ENCODE measurements at places on chromosomes 3 and 15. TPM values are rescaled to one million over a fixed set of nuclear protein-coding genes. Genes with fewer than 3 reads are reported as not detected.

DNA sequence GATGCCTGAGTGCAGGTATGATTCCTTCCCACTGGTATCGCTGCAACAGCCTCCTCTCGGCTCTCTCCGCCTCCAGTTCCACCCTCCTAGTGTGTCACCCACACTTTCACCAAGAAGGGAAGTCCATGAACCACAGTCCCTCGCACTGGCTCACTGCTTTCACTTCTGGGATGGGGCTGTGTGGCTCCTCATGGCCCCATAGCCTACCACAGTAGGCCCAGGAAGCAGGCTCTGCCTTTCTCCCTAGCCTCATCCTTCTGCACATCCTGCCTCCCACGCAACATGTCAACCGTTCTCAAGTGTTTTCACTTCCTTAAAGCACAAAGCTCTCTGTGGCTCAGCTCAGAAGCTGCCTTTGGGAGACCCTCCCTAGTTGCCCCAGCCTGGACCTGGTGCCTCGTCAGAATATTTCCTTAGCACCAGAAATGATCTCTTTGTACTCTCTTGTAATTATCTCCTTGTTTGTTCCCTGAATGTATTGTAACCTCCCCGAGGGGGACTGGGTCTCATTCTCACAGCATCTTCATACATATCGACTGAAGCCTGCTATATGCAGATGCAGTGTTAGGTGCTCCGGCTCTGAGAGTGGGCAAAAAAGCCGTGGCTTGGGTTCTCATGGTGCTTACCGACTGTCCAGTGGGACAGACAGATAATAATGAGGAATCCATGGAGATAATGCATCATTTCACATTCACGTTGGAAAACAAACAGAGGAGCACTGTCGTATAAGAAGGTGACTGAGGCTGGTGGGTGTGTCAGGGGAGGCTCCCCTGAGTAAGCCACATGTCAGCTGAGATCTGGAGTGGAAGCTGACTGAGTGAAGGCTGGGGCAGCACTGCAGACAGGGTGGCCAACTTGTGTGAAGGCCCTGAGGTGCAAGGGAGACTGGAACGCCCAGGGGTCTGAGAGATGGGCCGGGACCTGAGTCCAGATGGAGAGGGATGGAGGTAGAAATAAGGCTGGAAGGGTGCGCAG, 107.1 kb downstream of the DGKG start:
- H3K27me3 ChIP-seq = no peaks in the 10 kb centered on the region
- no peaks in the 10 kb centered on the region for H3K36me3 ChIP-seq
- H3K4me1 ChIP-seq = peaks cover 4% of the 10 kb centered on the region
- no peak overlapping the region for H3K4me3 ChIP-seq

DNA sequence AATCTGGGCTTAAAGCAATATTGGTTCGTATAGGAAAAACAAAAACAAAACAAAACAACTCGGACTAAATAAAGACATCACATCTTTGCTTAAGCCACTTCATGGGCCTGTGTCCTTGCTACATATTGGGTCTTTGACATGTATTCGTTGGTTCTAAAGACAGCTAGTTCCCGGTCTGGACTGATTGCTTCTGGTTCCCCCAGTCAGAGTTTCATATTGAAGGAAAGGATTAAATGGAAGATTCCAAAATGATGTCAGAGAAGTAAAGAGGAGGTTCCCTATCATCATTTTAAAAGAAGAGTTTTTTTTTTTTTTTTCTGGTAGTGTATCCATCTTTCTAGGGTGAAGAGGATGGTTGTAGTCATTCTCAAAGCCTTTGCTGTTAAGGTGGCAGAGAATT, 2.3 kb downstream of the OXSR1 start:
- no peak overlapping the region for H3K27ac ChIP-seq
- no peaks in the 10 kb centered on the region for H3K36me3 ChIP-seq
- H3K4me1 ChIP-seq = peaks cover 30% of the 10 kb centered on the region
- H3K4me3 ChIP-seq = no peak overlapping the region
- no peaks in the 10 kb centered on the region for H3K27me3 ChIP-seq
- no peak for DNase-seq

GRCh38 chr3:142019794-142020320, 129.5 kb downstream of the TFDP2 start:
- H3K36me3 ChIP-seq = peaks cover 50% of the 10 kb centered on the region
- H3K4me3 ChIP-seq = no peak overlapping the region
- DNase-seq = no peak
- no peak overlapping the region for H3K27ac ChIP-seq
- H3K27me3 ChIP-seq = no peaks in the 10 kb centered on the region

- H3K4me1 ChIP-seq = peaks cover 4% of the 10 kb centered on the region
- no peak overlapping the region for H3K4me3 ChIP-seq
- H3K27me3 ChIP-seq = no peaks in the 10 kb centered on the region
- no peak for DNase-seq
- H3K36me3 ChIP-seq = no peaks in the 10 kb centered on the region
- H3K27ac ChIP-seq = no peak overlapping the region
These were observed 10.3 kb downstream of the NEK11 start for GRCh38 chr3:131036986-131037385.

GRCh38 chr3:194296454-194297263, 54.5 kb downstream of the CPN2 start:
- DNase-seq = no peak
- H3K27ac ChIP-seq = no peak overlapping the region
- no peak overlapping the region for H3K4me3 ChIP-seq
- H3K4me1 ChIP-seq = peaks cover 28% of the 10 kb centered on the region
- H3K27me3 ChIP-seq = peaks cover 52% of the 10 kb centered on the region
- H3K36me3 ChIP-seq = no peaks in the 10 kb centered on the region

DNA sequence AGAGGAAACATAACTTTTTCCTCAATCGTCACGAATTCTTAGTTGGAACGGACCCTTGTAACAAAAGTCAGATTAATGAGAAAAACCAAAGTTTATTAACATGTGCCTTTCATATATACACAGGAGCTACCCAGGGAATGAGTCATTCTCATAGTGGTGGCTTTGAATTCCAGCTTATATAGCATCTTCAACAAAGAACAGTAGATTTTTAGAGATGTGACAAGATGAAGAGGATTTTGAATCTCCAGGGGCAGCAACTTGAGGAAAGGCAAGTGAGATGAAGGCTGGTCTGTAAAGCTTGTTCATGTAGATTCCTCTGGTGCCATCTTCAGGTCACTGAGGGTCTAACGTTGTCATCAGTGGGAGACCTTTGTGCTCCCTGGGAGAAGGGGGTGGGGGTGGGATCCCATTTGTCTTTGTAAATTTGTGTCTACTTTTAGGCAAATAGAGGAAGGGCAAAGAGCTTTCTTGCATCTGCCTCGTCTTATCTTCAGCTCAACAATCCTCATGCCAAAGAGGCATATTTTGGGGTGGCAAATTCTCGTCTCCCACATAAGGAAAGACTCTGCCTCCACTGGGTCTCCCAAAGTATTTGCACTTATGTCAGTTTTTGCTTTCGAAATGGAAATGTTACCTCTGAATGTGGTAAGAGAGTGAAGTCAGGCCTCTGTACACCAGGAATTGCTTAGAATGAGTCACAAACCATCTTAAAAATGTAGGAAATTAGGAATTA, 29.5 kb downstream of the CLEC3B start:
- DNase-seq = peak; percentile 54
- H3K4me1 ChIP-seq = no peaks in the 10 kb centered on the region
- H3K27me3 ChIP-seq = no peaks in the 10 kb centered on the region
- no peak overlapping the region for H3K27ac ChIP-seq
- no peak overlapping the region for H3K4me3 ChIP-seq

The PSTPIP1 gene
- 16.0 TPM for total RNA-seq

The DUOXA2 gene
- 0.05 TPM for total RNA-seq
